ENCODE measurements at places on chromosomes 5 and 9. TPM values are rescaled to one million over a fixed set of nuclear protein-coding genes. Genes with fewer than 3 reads are reported as not detected.

DNA sequence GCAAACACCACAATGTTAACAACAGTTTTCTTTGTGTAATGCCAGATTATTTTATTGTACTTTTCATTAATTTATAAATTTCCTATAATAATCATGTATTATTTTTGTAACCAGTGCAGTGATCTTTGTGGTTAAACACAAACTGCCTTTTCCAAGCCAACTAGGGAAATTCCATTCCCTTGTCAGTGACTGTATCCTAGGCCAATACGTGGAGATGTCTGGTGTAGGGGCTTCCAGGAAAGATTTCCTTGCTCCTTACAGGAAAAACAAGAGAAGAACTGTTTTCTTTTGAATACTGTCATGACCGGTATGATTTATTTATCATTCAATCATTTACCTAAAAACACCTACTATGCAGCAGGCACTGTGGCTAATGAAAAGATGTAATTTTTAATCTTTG, 31.4 kb downstream of the FANCC start:
- no peaks in the 10 kb centered on the region for H3K27me3 ChIP-seq
- H3K36me3 ChIP-seq: no peaks in the 10 kb centered on the region
- H3K4me1 ChIP-seq: no peaks in the 10 kb centered on the region
- no peak for DNase-seq
- H3K27ac ChIP-seq: no peak overlapping the region

GRCh38 chr9:85020791-85021190, 351.3 kb downstream of the NTRK2 start:
- H3K36me3 ChIP-seq: no peaks in the 10 kb centered on the region
- no peak overlapping the region for H3K4me3 ChIP-seq
- no peaks in the 10 kb centered on the region for H3K27me3 ChIP-seq

DNA sequence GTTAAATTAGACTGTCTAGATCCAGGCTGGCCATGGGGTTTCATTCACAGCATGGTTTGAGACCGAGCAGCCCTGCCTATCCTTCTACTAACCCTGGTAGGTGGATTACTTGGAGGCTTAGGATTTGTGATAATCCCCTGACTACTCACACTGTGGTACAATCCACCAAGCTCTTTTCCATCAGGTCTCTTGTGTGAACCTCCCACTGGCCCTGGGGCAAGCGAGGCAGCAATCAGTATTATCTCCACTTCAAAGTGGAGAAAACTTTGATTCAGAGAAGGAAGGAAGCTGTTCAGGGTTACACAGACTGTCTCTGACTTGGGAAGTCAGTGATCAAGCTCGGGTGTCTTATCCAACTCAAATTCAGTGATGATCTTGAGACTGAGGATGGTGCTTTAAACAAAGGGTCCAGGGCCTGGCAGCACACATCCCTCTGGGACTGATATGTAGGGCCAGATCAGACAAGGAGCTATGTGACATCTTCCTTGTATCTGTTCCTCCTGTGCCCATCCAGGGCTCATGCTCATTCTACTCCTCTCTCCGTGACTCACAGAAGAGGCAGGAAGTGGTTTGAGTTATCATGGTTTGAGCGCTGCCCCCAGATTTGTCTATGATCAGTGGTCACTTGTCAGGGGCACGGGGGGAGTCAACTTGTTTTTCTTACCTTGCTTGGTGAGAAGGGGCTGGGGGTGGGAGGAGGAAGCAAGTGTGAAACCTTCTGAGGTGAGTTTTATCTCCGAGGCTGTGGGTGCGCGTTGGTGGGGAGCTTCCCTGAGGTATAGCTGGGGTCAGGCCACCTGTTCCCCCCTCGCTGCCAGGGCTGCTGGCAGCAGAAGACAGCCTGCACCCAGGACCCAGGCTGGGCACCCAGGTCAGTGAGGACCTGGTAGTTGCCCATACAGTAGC, 48.6 kb downstream of the RGS3 start:
- no peaks in the 10 kb centered on the region for H3K4me1 ChIP-seq
- H3K27ac ChIP-seq: no peak overlapping the region
- no peaks in the 10 kb centered on the region for H3K27me3 ChIP-seq
- H3K4me3 ChIP-seq: no peak overlapping the region
- no peak for DNase-seq

- no peak overlapping the region for H3K27ac ChIP-seq
- no peak overlapping the region for H3K4me3 ChIP-seq
- no peaks in the 10 kb centered on the region for H3K27me3 ChIP-seq
- H3K4me1 ChIP-seq: no peaks in the 10 kb centered on the region
- H3K36me3 ChIP-seq: no peaks in the 10 kb centered on the region
- DNase-seq: no peak
Measured at GRCh38 chr9:100324594-100325200, 28.0 kb downstream of the TEX10 start.

DNA sequence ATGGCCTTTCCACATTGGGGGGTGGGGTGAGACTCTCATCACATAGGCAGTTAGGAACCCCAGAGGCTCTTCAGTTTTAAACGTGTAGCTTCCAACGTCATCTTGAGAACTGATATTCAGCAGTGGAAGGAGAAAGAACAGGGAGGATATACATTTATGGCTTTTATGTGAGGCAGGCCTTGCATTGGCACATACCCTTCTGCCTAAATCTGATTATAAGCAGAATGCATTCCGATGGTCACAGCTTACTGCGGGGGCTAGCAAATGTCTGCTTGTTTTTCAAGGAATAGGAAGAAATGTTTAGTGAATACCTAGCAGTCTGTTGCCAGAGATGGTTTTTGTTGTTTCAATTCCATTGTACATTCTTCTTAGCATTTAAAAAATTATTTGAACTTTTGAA, 98.9 kb upstream of the DHFR start:
- H3K36me3 ChIP-seq: no peaks in the 10 kb centered on the region
- no peak for DNase-seq
- no peak overlapping the region for H3K27ac ChIP-seq
- no peak overlapping the region for H3K4me3 ChIP-seq
- no peaks in the 10 kb centered on the region for H3K27me3 ChIP-seq

GRCh38 chr5:177355162-177355867, 2.4 kb upstream of the RGS14 start:
- no peak overlapping the region for H3K4me3 ChIP-seq
- H3K36me3 ChIP-seq: no peaks in the 10 kb centered on the region
- DNase-seq: no peak
- H3K27ac ChIP-seq: no peak overlapping the region

- H3K36me3 ChIP-seq: no peaks in the 10 kb centered on the region
- H3K27ac ChIP-seq: no peak overlapping the region
- no peaks in the 10 kb centered on the region for H3K27me3 ChIP-seq
- no peak overlapping the region for H3K4me3 ChIP-seq
Measured at GRCh38 chr5:80668016-80668969, 13.5 kb upstream of the DHFR start.

DNA sequence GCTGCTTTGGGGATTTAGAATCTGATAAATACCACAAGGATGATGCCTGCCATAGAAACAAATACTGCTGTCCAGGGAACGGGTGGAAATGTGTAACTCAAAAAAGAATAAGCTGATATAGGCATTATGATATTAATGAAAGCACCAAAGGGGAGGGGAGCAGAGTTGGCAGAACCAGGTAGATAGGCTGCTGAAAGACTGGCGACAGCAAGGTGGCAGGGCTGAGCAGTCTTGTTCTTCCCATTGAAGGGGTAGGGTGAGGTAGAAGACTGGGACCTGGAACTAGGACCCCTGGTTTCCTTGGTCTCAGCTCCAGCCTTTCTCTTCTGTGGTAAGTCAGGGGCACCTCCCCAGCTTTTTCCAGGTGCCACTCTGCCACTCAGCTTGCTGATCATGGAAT, 31.4 kb upstream of the TMOD1 start:
- H3K4me1 ChIP-seq: no peaks in the 10 kb centered on the region
- H3K36me3 ChIP-seq: no peaks in the 10 kb centered on the region
- no peaks in the 10 kb centered on the region for H3K27me3 ChIP-seq
- DNase-seq: no peak
- H3K4me3 ChIP-seq: no peak overlapping the region
- H3K27ac ChIP-seq: peak overlapping the region; percentile 23

- H3K27ac ChIP-seq: no peak overlapping the region
- H3K4me3 ChIP-seq: peak overlapping the region; percentile 15
- DNase-seq: peak; percentile 67
- no peaks in the 10 kb centered on the region for H3K36me3 ChIP-seq
- H3K27me3 ChIP-seq: no peaks in the 10 kb centered on the region
Measured at GRCh38 chr5:5494489-5495402, 72.3 kb downstream of the ICE1 start.

DNA sequence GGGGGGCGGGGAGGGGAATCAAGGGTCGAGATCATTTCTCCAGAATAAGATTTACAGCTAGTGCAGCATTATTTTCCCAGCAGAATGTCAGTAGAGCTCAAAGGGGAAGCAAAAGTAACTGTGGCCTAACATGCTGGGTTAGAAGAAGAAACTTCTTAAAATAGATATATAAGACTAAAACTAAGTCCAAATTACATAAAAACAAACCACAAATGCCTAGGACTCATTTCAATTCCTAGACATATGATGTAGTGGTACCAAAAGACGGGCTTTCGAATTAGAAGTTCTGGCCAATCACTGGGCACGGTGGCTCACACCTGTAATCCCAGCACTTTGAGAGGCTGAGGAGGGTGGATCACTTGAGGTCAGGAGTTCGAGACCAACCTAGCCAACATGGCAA, 20.8 kb upstream of the MELK start:
- no peaks in the 10 kb centered on the region for H3K27me3 ChIP-seq
- no peaks in the 10 kb centered on the region for H3K36me3 ChIP-seq
- no peak overlapping the region for H3K4me3 ChIP-seq
- H3K27ac ChIP-seq: no peak overlapping the region
- DNase-seq: no peak

GRCh38 chr5:174692381-174692780, 32.0 kb upstream of the MSX2 start:
- DNase-seq: no peak
- no peaks in the 10 kb centered on the region for H3K4me1 ChIP-seq
- peaks cover 34% of the 10 kb centered on the region for H3K27me3 ChIP-seq

DNA sequence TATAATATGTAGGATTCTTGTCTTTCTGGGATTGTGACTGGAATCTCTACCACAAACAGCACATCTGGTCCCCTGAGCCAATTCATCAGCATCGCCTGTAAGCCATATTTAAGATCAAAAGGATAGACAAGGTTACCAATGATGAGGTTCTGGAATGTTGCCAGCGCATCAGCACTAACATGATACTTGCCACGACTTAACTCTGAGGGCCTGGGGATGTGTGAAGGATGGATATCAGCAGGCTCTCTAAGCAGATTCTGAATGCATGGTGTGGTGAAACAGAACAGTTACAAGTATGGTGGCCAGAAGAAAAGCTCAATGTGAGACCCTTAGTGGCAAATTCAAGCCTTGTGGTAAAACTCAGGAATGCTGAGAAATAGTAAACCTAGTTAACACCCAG, 143.0 kb downstream of the XRCC4 start:
- H3K4me3 ChIP-seq: no peak overlapping the region
- no peaks in the 10 kb centered on the region for H3K36me3 ChIP-seq
- no peaks in the 10 kb centered on the region for H3K4me1 ChIP-seq
- DNase-seq: no peak
- H3K27me3 ChIP-seq: no peaks in the 10 kb centered on the region

- H3K36me3 ChIP-seq: no peaks in the 10 kb centered on the region
- DNase-seq: no peak
- H3K27ac ChIP-seq: no peak overlapping the region
- no peak overlapping the region for H3K4me3 ChIP-seq
- no peaks in the 10 kb centered on the region for H3K27me3 ChIP-seq
Measured at GRCh38 chr9:20703146-20703545, 19.1 kb downstream of the FOCAD start.

Gene PRRC2B
- 125 TPM for total RNA-seq

Gene BSPRY
- 0.40 TPM for total RNA-seq

Gene SPATA9
- total RNA-seq: not detected

Gene OMD
- total RNA-seq: 13.2 TPM

Gene PTGR1
- 45.3 TPM for total RNA-seq

Gene BRINP1
- total RNA-seq: not detected

Gene DND1
- total RNA-seq: 0.59 TPM

All from uterus (tissue), 4 donors.